ENCODE measurements at places on chromosomes 5 and 9. TPM values are rescaled to one million over a fixed set of nuclear protein-coding genes. Genes with fewer than 3 reads are reported as not detected.

DNA sequence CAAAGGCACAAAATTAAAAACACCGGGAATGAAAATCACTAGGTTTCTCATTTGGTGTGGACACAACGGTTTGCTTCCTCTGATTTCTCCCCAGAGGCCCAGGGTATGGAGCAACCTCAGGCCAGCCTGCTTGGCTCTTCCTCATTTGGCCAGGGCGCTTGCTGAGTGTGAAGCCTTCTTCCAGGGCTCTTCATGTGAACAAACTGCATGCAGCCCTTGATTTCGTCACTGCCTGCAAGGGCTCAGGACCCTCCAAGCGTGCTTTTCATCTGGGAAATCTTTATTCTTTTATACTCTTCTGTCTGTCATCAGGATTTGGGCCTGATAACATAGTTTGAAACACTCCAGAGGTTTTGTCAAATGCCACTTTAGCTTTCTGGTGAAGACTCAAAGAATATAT lies 122.6 kb upstream of the KLF4 start:
- H3K4me3 ChIP-seq: no peak overlapping the region
- no peaks in the 10 kb centered on the region for H3K4me1 ChIP-seq
- H3K27me3 ChIP-seq: peaks cover 4% of the 10 kb centered on the region
- no peaks in the 10 kb centered on the region for H3K36me3 ChIP-seq
- no peak overlapping the region for H3K27ac ChIP-seq

GRCh38 chr9:108643731-108644510 lies 211.9 kb downstream of the ACTL7B start:
- DNase-seq: no peak
- H3K36me3 ChIP-seq: no peaks in the 10 kb centered on the region
- H3K27me3 ChIP-seq: peaks cover 5% of the 10 kb centered on the region
- no peaks in the 10 kb centered on the region for H3K4me1 ChIP-seq

DNA sequence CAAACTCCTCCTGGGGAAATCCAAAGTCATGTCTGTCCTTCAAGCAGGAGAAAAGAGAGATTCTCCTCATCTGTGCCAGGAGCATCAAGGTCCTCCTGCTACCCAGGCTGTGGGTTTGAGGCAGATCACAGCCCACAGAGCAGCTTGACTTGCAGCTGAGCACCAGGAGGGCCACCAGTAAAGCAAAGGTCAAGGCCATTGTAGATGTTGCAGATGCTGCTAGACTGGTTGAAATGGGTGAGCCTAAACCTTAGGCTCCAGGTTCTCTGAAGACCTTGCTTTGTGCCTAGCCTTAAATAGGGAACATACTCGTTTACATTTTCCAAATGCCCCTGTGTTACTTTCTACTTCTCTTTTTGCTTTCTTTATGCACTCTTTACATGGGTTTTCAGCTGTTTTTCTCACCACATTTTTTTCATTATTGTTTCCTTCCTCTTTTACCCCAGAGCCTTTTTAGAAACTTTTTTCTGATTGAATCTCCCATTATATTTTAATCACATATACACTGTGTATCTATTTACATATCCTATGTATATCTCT lies at the start of gene IFNA2:
IFNA2 (minus strand) TSS at position 268 of the 540 bp plus-strand sequence; CDS start at position 199, 69 bp downstream.
- no peaks in the 10 kb centered on the region for H3K36me3 ChIP-seq
- peaks cover 30% of the 10 kb centered on the region for H3K27me3 ChIP-seq

ANKRD33B gene
- 156 TPM for total RNA-seq

GMCL2 gene
- not detected for total RNA-seq
